HTR-8/SVneo (cell line): ENCODE measurements at places on chromosomes 2 and 18.

DNA sequence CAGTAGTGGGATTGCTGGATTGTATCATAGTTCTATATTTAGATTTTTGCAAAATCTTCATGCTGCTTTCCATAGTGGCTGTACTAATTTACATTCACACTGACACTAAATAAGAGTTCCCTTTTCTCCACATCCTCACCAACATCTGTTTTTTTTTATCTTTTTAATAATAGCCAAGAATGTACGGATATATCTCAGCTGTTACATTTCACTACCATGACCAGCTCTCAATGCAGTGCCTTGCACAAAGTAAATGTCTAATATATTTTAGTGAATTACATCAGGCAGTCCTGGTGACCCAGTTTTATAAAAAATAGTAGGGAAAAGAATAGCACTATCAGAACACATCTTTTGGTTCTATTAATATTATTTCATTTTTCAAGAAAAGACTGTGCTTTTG is 161.8 kb downstream of the LNPK start:
- DNase-seq = no peak

DNA sequence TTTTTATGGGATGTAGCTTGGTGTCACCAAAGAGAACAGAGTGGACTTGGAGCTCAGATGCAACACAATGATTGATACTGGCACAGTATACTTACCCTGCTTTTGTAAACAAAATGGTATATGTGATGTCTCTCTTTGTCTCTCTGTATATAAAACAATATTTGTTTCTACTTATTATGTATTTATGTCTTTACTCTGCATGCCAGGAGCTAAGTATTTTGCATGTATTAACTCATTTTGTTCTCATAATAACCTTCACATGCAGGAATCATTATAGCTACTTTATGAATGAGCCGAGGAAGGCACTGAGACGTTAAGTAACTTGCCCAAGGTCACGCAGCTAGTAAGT is 27.9 kb upstream of the CASP8 start:
- no peak for DNase-seq

DNA sequence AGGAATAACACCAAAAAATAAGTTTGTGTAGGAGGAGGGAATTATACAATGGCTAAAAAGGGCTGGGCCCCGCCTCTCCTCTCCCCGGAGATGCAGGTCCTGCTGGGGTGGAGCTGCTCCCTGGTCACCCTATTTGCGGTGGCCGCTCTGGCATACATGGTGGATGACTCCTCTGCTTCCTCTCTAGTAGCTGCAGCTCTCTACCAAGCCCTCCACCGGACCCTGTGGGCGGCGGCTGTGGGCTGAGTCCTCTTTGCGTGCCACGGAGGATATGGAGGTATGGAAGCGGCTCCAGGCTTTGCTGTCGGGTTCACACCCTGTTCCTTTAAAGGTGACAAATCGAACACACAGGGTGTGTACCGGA is 77.1 kb upstream of the SEC11C start:
- DNase-seq = no peak

GRCh38 chr2:222283634-222284033 is 15.2 kb downstream of the PAX3 start:
- no peak for DNase-seq

- no peak for DNase-seq
These were observed 107.8 kb downstream of the LYPD1 start for GRCh38 chr2:132562245-132562644.

DNA sequence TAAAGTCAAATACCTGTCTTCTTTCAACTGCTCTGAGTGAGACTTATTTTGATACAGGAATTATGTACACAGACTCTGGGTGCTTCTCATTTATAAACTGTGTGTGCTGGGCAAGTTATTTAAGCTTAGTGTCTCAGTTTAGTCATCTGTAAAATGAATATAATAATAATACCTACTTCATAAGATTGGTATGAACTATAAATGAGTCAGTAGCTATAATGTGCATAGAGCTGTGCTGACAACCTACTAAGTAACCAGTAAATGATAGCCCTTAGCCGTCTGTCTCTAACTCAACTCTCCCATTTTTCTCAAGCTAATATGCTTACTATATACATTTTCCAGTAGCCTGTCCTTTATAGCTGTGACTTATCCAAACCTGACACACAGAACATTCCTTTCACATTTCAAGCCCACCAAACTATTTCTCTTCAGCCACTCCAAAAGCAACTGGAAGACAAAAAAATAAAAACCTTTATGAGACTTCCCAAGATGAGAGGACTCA is 319.8 kb downstream of the ETAA1 start:
- DNase-seq = no peak

DNA sequence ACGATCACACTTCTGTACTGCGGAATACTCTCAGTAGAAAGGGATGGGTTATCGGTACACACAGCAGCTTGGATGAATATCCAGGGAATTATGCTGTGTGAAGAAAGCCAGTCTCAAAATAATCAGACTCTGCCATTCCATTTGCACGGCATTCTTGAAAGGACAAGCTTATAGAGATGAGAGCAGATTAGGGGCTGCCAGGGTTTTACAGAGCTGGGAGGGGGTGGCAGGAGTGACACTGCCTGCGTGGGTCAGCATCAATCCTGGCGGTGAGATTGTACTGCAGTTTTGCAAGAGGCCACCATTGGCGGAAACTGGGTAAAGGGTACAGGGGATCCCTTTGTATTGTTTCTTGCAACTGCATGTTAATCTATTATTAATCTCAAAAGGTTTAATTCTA is 16.6 kb downstream of the KCNG2 start:
- no peak for DNase-seq

GRCh38 chr2:227010433-227010832 is 153.6 kb downstream of the COL4A4 start:
- no peak for DNase-seq

GRCh38 chr18:60050821-60051220 is 151.0 kb downstream of the PMAIP1 start:
- DNase-seq = no peak

DNA sequence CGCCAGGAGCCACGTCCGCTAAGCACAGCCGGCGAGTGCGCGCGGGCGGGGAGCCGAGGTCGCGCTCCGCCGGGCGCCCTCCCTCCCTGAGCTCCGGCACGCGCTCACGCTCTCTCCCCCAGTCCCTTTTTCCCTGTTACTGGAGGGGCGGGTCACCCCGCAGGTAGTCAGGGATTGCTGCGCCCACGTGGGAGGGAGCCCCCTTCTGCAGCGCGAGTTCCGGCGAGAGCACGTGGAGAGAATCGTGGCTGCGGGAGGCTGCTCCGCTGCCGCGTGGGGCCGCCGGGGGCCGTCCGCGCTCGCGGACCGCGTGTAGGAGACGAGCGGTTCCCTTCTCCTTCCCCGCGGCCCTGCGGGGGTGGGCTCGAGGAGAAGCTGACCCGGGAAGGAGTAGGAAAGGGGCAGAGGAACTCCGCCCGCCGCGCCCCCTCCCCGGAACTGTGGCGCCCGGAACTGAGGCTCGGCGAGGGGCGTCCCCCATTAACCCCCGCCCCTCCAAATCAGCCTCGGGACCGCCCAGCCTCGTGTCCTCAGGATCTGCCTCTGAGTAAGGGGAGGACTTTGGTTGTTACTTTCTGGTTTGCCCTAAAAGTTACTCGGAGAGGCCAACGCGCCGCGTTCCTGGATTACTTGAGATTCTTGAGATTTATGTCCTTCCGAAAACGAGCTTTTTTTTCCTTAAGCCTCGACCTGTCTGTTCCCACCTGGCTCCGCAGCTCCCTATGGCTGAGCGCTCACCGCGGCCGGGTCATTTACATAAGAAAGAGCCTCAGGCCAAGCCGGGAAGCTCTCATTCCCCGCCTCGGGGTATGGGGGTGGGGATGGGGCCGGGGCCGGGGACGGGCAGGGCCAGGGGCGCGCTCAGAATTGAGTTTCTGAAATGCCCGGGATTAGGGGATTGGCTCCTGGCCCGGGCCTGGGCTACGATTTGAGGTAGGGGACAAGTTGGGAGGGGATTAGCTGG is 1.1 kb downstream of the HK2 start:
- peak; percentile 59 for DNase-seq

GRCh38 chr18:39513186-39513585 is 1947.6 kb upstream of the CELF4 start:
- no peak for DNase-seq

- no peak for DNase-seq
These were observed 64.5 kb downstream of the TTC32 start for GRCh38 chr2:19837235-19837766.

DNA sequence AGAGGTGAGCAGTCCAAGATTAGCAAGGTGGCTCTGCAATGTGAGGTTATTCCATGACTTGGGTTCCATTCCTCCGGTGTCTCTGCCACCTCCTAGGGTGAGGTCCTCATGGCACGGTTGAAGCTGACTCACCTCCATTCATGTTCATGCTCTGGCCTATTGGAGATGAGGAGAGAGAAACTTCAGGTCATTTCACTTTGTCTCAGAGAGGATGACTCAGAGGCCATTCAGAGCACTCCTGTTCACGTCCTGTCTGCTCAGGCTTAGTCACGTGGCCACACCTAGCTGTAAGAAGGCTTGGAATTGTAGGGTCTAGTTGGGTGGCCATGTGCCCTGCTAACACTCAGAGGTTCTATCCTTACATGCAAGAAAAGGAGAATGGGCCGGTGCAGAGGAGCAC is 67.5 kb upstream of the MBOAT2 start:
- peak; percentile 65 for DNase-seq

- DNase-seq = no peak
These were observed 56.7 kb upstream of the EML6 start for GRCh38 chr2:54666634-54667265.
